ENCODE measurements at places on chromosomes 11 and 22. TPM values are rescaled to one million over a fixed set of nuclear protein-coding genes. Genes with fewer than 3 reads are reported as not detected.

The TRPM5 gene
- total RNA-seq: not detected

The OR8D1 gene
- total RNA-seq: not detected

DNA sequence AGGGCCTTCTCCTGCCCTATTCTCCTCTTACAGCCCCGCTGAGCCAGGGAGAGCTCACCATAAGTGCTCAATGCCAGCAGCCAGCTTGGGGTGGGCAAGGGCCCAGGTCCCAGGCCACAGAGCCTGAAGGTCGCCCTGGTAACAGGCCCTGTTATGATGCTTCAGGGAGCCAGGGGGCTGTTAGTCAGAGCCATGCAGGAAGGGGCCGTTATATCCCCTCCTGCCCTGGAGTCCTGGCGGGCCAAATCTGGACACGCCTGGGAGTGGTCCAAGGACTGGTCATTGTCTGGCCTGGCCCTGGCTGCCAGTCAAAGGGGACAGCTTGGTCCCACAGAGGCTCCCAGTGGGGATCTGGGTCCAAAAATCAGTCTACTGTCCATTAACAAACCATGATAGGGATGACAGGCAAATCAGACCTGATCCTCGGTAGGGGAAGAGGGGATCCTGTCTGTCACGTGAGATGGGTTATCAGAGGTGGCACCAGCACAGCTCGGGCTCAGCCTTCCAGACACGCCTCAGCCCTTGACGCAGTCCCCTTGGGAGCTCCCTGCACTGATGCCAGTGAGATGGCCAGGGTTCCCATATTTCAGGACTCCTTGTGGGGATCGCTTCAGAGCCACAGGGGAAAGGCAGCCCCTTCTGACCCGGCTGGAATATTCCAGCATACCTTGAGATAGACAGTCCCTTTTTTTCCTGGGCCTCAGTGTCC, 55.9 kb downstream of the LRRC32 start:
- DNase-seq: no peak

GRCh38 chr11:69285091-69285490, 8.9 kb upstream of the MYEOV start:
- DNase-seq: no peak

GRCh38 chr22:41847300-41847699, 14.4 kb downstream of the SREBF2 start:
- no peak for DNase-seq

The MS4A3 gene
- total RNA-seq: not detected

Measured in activated CD4-positive, alpha-beta T cell treated with anti-CD3 and anti-CD28 coated beads, Interleukin-2, amount 10 ng/mL, durations not matched to agents 24 days and 14 days (primary cell).